ENCODE measurements at places on chromosomes 3 and 15.

- H3K36me3 ChIP-seq: no peaks in the 10 kb centered on the region
- no peaks in the 10 kb centered on the region for H3K4me1 ChIP-seq
- no peaks in the 10 kb centered on the region for H3K27me3 ChIP-seq
These were observed 171.7 kb downstream of the NSMCE3 start for GRCh38 chr15:29097971-29098370.

- no peak for DNase-seq
- no peaks in the 10 kb centered on the region for H3K27me3 ChIP-seq
- no peak overlapping the region for H3K27ac ChIP-seq
- no peak overlapping the region for H3K4me3 ChIP-seq
These were observed 48.7 kb downstream of the FOXB1 start for GRCh38 chr15:60052796-60053195.

DNA sequence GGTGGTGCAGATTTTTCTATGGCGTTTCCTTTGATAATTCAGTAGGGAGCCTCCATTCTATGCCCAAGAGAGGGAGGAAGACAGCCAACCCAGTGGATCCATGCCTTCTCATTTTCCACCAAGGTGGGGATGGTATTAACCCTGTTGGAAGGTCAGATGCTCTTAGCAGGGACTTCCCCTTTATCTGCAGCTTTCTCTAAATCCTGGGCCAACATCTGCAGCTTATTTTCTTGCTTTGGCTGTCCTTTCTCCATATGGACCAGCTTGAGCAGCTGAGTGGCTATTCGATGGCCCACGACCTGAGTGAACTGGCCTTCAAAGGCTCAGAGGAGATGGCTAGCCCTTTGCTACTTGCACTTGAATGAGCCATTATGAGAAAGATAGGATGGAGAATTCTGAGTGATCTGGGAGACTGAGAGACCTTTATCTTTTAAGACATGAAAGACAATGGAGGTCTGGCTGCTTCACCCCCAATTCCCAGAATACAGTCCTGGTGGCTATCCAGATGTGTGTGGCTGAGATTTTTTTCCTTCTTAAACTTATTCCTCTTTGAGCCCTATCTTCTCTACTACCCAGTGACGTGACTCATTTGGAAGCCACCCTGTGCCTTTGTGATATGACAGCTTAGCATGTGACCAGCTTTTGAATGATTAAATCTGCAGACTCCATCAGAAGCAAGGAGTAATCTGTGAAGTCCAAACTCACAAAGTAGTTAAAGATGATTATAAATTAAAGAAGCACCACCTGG, 39.6 kb upstream of the TRAK1 start:
- H3K4me3 ChIP-seq: no peak overlapping the region
- H3K27me3 ChIP-seq: no peaks in the 10 kb centered on the region
- peaks cover 1% of the 10 kb centered on the region for H3K36me3 ChIP-seq
- peak; percentile 47 for DNase-seq
- peaks cover 11% of the 10 kb centered on the region for H3K4me1 ChIP-seq

- no peak overlapping the region for H3K4me3 ChIP-seq
- H3K27ac ChIP-seq: no peak overlapping the region
- DNase-seq: no peak
- no peaks in the 10 kb centered on the region for H3K27me3 ChIP-seq
- no peaks in the 10 kb centered on the region for H3K36me3 ChIP-seq
These were observed 71.8 kb upstream of the SCN5A start for GRCh38 chr3:38721207-38721772.

GRCh38 chr3:31693346-31693745, 160.6 kb downstream of the STT3B start:
- no peak for DNase-seq
- H3K27ac ChIP-seq: no peak overlapping the region
- no peaks in the 10 kb centered on the region for H3K4me1 ChIP-seq
- no peaks in the 10 kb centered on the region for H3K27me3 ChIP-seq

DNA sequence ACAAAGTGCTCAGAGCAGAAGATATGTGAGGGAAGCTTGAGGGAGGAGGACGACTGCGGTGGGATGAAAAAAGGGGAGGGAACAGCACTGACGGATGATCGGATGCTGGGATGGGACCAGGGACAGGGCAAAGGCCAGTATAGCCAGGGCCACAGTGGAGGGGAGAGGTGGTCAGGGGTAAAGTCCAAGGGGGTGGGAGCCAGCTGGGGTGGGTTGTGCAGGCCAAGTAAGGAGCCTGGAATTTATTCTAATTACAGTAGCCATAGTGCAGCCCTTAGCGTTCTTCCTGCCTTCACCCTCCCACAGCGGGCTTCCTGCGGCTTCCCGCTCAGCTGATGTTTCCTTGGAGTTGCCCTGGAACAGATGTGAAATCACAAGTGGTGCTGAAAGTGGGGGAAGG, 7.6 kb upstream of the APEH start:
- no peak for DNase-seq
- no peaks in the 10 kb centered on the region for H3K27me3 ChIP-seq
- no peaks in the 10 kb centered on the region for H3K36me3 ChIP-seq
- no peak overlapping the region for H3K4me3 ChIP-seq
- H3K4me1 ChIP-seq: peaks cover 12% of the 10 kb centered on the region

DNA sequence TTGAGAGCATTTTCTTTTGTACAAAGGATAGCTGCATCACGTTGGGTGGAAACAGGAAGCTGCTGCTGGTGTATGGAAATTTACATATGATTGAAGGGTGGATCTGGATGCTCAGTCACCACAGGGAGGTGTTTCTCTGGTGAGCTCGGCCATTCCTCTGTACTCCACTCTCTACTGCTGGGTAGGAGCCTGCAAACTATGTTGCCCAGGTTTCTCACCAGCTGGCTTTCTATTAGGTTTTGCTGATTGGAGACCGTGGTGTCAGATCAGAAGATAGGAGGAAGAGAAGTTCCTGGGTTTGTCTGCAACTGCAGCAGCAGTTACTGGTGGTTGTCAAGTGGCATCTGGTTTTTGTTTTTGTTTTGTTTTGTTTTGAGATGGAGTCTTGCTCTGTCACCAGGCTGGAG, 61.7 kb downstream of the TAMM41 start:
- peak; percentile 82 for DNase-seq
- no peak overlapping the region for H3K4me3 ChIP-seq
- no peak overlapping the region for H3K27ac ChIP-seq
- no peaks in the 10 kb centered on the region for H3K27me3 ChIP-seq

DNA sequence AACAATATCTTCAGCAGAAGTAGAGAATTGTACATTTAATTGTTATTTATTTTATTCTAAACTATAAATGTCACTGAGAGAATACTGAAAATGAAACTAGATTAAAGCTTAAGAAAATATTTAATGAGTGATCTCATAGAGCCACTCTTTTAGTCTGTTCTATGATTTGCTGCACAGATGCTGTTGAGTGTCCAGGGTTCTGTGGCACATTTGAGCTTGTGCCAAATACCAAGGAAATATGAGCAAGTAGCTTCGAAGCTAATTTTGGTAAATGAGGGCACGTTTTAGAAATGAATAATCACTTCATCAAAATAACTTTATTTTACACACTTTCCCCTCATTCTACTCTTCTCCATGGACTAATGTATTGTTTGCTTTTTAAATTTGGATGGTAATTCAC, 53.6 kb upstream of the THRB start:
- no peaks in the 10 kb centered on the region for H3K4me1 ChIP-seq
- no peak overlapping the region for H3K27ac ChIP-seq
- no peaks in the 10 kb centered on the region for H3K36me3 ChIP-seq
- H3K4me3 ChIP-seq: no peak overlapping the region
- no peaks in the 10 kb centered on the region for H3K27me3 ChIP-seq

GRCh38 chr3:153215966-153216365, 53.9 kb downstream of the RAP2B start:
- H3K36me3 ChIP-seq: no peaks in the 10 kb centered on the region
- H3K4me1 ChIP-seq: no peaks in the 10 kb centered on the region
- DNase-seq: no peak
- no peak overlapping the region for H3K27ac ChIP-seq

GRCh38 chr15:44706946-44707636, 4.0 kb downstream of the PATL2 start:
- DNase-seq: peak; percentile 97
- H3K36me3 ChIP-seq: no peaks in the 10 kb centered on the region
- H3K4me1 ChIP-seq: peaks cover 17% of the 10 kb centered on the region
- no peaks in the 10 kb centered on the region for H3K27me3 ChIP-seq

- no peaks in the 10 kb centered on the region for H3K36me3 ChIP-seq
- H3K27me3 ChIP-seq: peaks cover 24% of the 10 kb centered on the region
- no peak for DNase-seq
These were observed 4.3 kb downstream of the CHRNA3 start for GRCh38 chr15:78616506-78616905.

DNA sequence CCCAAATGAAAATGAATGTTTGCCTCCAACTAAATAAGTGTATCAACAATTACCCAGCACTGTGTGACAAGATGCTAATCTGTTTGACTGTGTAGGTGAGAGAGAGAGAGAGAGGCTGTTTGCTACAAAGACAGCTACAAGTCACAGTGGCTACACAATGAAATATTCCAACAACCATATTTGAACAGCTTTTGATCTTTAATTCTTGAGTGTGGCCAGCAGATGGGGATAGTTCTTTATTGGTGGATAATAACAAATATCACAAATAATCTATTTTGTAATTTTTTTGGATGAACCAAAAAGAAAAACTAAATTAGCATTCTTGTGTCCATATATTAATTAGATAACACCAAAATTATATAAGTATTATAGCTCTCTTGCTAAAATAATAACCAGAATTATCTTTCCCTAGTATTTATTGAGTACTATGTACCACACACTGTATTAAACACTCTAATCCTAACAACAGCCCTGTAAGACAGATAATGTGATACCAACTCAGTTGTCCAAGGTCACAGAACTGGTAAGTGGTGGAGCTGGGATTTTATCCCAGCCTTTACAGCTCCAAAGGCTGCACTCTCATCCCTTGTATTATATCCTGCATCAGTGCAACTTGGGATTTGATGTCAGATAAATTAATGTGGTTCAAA, 61.9 kb upstream of the C3orf80 start:
- peak; percentile 42 for DNase-seq
- no peak overlapping the region for H3K27ac ChIP-seq
- no peak overlapping the region for H3K4me3 ChIP-seq
- H3K4me1 ChIP-seq: no peaks in the 10 kb centered on the region
- H3K27me3 ChIP-seq: no peaks in the 10 kb centered on the region

- no peak within 1 kb of the TSS for H3K4me3 ChIP-seq
- H3K4me1 ChIP-seq: no peaks in the 10 kb centered on the region
- no peak within 1 kb of the TSS for H3K27ac ChIP-seq
- no peak for DNase-seq
These were observed at the start of gene CLEC3B for GRCh38 chr3:45026038-45026437. Gene CLEC3B, plus strand, starts transcription at chr3:45026303. Its CDS starts 60 bp downstream, at chr3:45026363.

- no peaks in the 10 kb centered on the region for H3K4me1 ChIP-seq
- no peak for DNase-seq
- no peak overlapping the region for H3K4me3 ChIP-seq
These were observed 9.5 kb upstream of the MESP2 start for GRCh38 chr15:89766357-89767311.

GRCh38 chr3:14225421-14225820, 46.8 kb downstream of the LSM3 start:
- H3K4me1 ChIP-seq: peaks cover 26% of the 10 kb centered on the region
- H3K4me3 ChIP-seq: no peak overlapping the region
- H3K27me3 ChIP-seq: no peaks in the 10 kb centered on the region
- H3K36me3 ChIP-seq: no peaks in the 10 kb centered on the region
- no peak for DNase-seq

GRCh38 chr3:47370887-47371697, 9.7 kb upstream of the PTPN23 start:
- no peaks in the 10 kb centered on the region for H3K27me3 ChIP-seq
- no peak overlapping the region for H3K4me3 ChIP-seq

DNA sequence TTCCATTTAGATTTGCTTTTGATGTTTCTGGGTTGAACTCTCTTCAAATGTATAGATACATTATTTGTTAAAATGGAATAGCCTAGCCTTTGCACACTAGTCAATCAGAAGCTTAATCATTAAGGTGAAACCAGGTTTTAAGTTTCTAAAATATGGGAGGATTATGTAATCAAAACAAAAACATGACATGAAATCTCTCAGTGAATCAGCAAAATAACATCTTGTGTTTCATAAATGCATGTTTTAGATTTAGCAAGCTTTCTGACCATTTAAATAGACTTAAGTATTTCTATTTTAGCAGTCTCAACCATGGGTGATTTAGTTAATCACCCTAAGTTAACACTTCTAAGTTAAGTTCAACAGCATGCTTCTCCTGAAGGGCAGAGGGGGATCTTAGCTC, 11.3 kb downstream of the GTF2E1 start:
- peaks cover 3% of the 10 kb centered on the region for H3K36me3 ChIP-seq
- no peak overlapping the region for H3K27ac ChIP-seq
- H3K27me3 ChIP-seq: no peaks in the 10 kb centered on the region
- no peaks in the 10 kb centered on the region for H3K4me1 ChIP-seq
- DNase-seq: no peak
- no peak overlapping the region for H3K4me3 ChIP-seq

GRCh38 chr3:189588475-189589178, 42.6 kb upstream of the TP63 start:
- peak; percentile 95 for DNase-seq
- H3K36me3 ChIP-seq: no peaks in the 10 kb centered on the region
- H3K27ac ChIP-seq: no peak overlapping the region
- H3K4me1 ChIP-seq: no peaks in the 10 kb centered on the region
- H3K4me3 ChIP-seq: no peak overlapping the region

DNA sequence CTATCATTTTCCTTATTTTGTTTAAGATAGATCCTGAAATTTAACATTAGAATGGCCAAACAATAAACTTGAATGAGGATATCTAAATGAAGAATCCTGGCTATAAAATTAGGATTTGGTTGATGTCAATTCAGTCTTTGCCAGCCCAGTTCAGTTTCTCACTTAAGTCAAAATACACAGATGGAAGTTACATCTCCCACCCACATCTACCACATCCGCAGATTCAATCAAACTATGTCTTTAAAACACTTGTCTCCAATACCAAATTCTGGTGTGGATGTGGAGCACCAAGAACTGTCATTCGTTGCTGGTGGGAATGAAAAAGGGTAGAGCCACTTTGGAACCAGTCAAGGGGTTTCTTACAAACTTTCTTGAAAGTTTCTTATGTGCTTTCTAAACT, 18.2 kb downstream of the CBLB start:
- H3K4me3 ChIP-seq: no peak overlapping the region
- no peaks in the 10 kb centered on the region for H3K27me3 ChIP-seq
- no peaks in the 10 kb centered on the region for H3K4me1 ChIP-seq
- no peak for DNase-seq
- H3K36me3 ChIP-seq: peaks cover 9% of the 10 kb centered on the region

DNA sequence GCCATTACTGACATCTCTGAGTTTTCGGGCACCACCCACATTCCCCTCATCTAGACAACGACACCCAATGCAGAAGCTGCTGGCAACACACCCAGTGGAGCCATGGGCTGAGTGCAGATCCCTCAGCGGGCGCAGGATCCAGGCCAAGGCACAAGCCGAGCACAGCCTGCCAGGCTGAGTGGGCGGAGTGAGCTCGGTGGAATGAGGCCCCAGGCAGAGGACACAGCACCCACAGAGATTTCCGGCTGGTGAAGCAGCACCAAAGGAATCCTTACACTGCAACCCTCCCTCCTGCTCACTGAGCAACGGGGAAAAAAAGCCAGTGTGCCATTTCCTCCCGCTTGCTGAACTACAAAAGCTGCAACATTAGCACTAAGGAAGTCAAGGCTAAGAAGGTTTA, 34.3 kb downstream of the ZMAT3 start:
- peak overlapping the region; percentile 67 for H3K27ac ChIP-seq
- DNase-seq: peak; percentile 93
- no peak overlapping the region for H3K4me3 ChIP-seq
- H3K4me1 ChIP-seq: peaks cover 26% of the 10 kb centered on the region

Data from trophoblast cell (in vitro differentiated cells and primary cell).